ENCODE measurements at places on chromosomes 13 and 19. TPM values are rescaled to one million over a fixed set of nuclear protein-coding genes. Genes with fewer than 3 reads are reported as not detected.

CADM4 gene
- 2.1 TPM for total RNA-seq

MAP4K1 gene
- 0.72 TPM for total RNA-seq

PTPRH gene
- total RNA-seq: 4.9 TPM

BCL3 gene
- 15.3 TPM for total RNA-seq

CLEC11A gene
- total RNA-seq: 11.5 TPM

ONECUT3 gene
- total RNA-seq: not detected

TTYH1 gene
- not detected for total RNA-seq

ZNF99 gene
- total RNA-seq: not detected

LGALS16 gene
- not detected for total RNA-seq

PSG6 gene
- not detected for total RNA-seq

PEPD gene
- 41.4 TPM for total RNA-seq

Data from placental pericyte (primary cell).